ENCODE measurements at places on chromosomes 7 and 10. TPM values are rescaled to one million over a fixed set of nuclear protein-coding genes. Genes with fewer than 3 reads are reported as not detected.

The KAZALD1 gene
- 78.5 TPM for total RNA-seq

The ANLN gene
- total RNA-seq, result 80.6 TPM

The KNDC1 gene
- 0.12 TPM for total RNA-seq

The SLC25A40 gene
- total RNA-seq, result 5.7 TPM

The KIAA1217 gene
- 1.6 TPM for total RNA-seq

The MPP7 gene
- total RNA-seq, result 0.53 TPM

The IRF5 gene
- not detected for total RNA-seq

The CDCA7L gene
- 12.9 TPM for total RNA-seq

All from aortic smooth muscle cell (primary cell).